ENCODE measurements at places on chromosomes 6 and 20. TPM values are rescaled to one million over a fixed set of nuclear protein-coding genes. Genes with fewer than 3 reads are reported as not detected.
A peak's percentile ranks its signal among the peaks of the same experiment; 100 is the strongest.

DNA sequence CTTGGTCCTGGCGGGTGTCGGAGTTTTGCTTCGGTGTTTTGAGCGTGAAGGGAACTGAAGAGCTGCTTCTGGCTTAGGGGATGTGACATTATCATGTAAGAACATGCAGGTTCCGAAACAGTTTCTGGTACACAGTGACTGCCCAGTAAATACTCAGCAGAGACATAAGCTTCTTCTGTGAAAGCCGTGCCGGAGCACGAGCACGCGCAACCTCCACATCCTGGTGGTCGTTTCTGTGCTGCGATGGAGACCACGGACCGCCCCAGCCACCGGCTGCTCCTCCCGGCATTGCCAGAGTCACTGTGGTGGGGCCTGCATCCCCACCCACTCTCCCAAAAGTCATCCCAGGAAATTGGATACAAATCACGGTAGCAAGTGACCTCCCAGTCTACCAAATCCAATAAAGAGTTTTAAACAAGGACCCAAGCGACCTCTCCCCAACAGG, 18.7 kb downstream of the KIF25 start:
- no peak for DNase-seq

GRCh38 chr20:40600441-40601219, 88.4 kb downstream of the MAFB start:
- no peak for DNase-seq

- DNase-seq: no peak
Measured at GRCh38 chr6:101826678-101827077, 433.2 kb downstream of the GRIK2 start.

DNA sequence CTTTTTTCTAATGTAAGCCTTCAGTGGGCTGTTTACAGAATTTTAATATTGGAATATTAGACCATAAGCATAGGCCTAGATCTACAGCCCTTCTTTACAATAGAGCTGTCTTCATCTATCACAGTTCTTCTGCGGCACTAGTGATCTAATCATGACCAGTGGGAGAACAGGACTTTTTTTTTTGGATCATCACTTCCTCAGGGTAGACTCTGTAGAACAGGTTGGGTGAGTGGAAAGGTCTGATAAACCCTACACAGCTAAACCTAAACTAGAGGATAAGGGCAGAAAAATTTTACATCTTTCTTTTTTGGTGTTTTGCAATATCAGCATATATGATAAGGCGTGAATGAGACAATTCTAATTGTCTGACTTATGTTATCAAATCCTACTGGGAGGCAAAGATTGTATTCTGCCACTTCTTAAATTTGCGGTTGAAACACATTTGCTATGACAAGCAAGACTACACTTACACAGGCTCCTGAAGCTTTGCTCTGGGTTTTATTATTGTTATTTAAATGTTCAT, 52.2 kb downstream of the GOPC start:
- no peak for DNase-seq

DNA sequence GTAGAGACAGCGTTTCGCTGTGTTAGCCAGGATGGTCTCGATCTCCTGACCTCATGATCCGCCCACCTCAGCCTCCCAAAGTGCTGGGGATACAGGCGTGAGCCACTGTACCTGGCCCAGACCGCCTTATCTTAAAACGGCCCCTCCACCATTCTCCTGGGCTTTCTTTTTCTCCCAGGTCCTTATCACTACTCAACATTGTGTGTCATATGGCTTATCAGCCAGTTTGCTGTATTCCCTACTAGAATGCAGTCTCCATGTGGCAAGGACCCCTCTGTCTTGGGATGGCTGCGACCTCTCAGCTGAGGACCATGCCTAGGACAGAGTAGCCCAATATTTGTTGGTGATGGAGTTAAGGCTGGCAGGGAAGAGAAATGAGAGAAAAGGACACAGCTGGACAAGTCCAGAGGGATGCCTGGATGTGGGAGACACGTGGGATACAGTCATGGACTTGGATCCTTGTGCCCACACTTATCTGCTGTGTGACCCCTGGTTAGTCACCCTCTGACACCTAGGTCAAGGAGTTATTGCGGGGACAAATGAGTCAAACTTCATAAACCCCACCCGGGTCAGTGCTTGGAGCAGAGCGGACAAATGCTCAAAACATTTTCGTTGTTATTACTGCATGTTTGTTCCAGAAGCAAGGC, 24.0 kb downstream of the ADA start:
- no peak for DNase-seq

- no peak for DNase-seq
Measured at GRCh38 chr6:55604021-55604420, 25.0 kb upstream of the HMGCLL1 start.

CLIC5 gene
- polyA plus RNA-seq: 2.4 TPM

- peak; percentile 6 for DNase-seq
Measured at GRCh38 chr6:156107624-156108101, 652.0 kb upstream of the NOX3 start.

- DNase-seq: no peak
Measured at GRCh38 chr6:34005901-34006531, 139.9 kb downstream of the GRM4 start.

- DNase-seq: no peak
Measured at GRCh38 chr20:50717974-50718761, 13.2 kb upstream of the PARD6B start.

FBXO30 gene
- polyA plus RNA-seq: 11.5 TPM

DNA sequence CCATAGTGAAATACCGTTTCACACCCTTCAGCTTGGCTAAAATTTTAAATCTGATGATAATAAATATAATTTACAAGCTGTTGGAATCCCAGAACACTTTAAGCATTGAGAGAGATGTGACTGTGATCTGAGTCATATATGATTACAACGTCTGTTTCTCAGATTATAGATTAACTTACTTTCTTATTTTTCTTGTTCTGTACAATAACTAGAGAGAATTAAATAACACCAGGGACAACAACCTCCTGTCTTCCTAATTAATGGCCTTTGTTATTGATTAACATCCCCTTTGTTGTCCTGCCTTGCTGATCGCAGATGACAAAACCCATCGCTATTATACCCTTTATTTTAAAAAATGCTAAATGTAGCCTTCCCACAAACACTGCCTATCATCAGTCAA, 87.8 kb upstream of the EZR start:
- DNase-seq: no peak

DNA sequence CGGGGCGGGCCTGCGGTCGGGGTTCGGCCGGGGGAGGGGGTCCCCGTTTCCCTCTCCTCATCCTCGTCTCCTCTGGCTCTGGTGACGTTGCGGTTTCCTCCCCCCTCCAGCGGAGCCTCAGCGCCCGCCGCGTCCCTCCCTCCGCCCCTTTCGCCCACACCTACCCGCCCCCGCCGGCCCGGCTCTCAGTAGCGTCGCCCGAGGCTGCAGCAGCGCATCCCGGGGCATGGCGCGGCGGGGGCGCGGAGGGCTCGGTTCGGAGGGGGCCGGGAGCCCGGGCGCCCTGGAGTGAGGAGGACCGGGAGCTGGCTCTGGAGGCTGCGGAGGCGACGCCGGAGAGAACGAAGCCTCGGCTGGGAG, at the start of gene DSE:
Gene DSE, plus strand, starts transcription at position 188 of the 360 bp plus-strand sequence. CDS start 28,304 bp downstream, outside the sequence.
- DNase-seq: peak; percentile 57

ESF1 gene
- 9.2 TPM for polyA plus RNA-seq

DNA sequence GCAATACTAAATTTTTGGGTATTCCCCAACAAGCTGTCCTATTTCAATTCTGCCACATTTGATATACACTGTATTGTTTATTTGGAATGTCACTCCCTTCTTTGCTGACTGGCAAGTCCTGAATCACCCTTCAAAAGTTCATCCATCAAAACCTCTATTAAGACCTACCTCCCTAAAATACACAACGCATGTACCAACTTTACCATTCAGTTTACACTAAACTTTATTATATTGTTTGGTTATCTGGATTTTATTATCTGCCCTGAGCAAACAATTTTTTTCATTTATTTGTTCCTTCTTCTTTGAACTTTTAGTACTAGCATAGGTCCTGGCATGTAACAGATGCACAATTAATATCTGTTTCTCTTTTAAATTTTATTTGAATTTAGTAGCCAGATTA, 958.2 kb upstream of the ADGRB3 start:
- DNase-seq: no peak

- DNase-seq: no peak
Measured at GRCh38 chr6:6509284-6509683, 79.2 kb upstream of the LY86 start.

GRCh38 chr6:169035385-169036240, 218.0 kb downstream of the THBS2 start:
- DNase-seq: no peak

DNA sequence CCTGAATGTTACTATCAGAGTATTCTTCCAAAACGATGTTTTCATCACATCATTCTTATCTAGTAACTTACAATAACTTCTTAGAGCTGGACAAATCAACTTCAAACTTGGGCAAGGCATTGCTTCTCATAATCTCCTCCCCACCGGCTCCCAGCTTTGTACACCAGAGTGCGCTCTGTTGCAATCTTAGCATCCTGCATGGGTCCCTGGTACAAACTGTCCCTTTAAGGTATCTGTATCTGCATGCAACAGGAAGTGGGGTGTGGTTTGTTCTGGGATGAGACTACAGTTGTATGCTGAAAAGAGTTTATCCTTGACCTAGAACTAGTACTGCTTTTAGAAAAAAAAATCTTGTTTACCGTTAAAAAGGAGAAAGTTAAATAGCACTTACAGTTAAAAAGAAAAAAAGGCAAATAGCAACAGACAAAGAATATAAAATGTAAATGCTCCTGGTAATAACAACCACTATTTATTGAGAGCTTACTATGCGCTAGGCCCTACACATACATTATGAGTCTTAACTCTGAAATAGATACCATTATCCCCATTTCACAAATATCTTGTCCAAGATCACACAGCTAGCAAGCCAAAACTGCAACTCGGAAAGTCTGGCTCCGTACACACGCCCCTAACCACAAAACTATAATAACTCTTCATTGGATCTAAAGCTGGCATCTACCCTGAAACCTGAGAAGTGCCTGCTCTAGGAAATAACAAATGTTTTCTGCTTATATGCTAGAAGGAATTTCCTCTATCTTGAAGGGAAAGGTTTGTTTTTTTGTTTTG, 9.8 kb upstream of the HECA start:
- DNase-seq: no peak

GRCh38 chr6:152572338-152573088, 64.6 kb downstream of the SYNE1 start:
- no peak for DNase-seq

GRCh38 chr6:52548353-52548713, 28.5 kb downstream of the TRAM2 start:
- DNase-seq: no peak

COL20A1 gene
- polyA plus RNA-seq: not detected

DNA sequence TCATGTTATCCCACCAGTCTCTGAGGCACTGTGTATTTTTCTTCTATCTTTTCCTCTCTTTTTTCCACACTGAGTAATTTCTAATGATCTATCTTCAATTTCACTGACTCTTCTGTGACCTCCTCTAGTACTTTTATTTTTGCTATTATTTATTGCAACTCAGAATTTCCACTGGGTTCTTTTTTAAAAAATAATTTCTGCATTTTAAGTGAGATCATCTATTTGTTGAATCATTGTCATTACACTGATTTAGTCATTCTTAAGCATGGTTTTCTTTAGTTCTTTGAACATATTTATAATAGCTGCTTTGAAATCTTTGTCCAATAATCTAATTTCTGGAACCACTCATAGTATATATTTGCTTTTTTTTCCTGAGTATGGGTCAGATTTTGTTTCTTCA, 96.7 kb upstream of the SLC22A16 start:
- no peak for DNase-seq

DNA sequence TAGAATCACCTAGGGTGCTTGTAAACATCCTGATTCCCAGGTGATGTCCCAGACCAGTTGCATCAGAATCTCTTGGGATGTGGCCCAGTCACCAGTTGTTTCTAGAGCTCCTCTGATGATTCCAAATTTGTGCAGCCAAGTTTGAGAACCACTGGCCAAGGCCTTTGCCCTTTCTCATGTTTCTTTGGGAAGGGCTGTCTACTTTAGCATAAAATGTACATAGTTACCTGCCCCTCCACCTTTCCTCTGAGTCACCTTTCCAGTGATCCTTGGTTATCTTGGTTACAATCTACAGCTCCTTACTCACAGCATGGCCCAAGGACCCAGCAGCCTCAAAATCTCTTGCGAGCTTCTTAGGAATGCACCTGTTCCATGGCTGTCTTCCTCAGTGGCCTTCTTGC, 266.4 kb upstream of the PRND start:
- DNase-seq: no peak

- DNase-seq: no peak
Measured at GRCh38 chr20:62688855-62689460, 19.7 kb upstream of the NTSR1 start.

APOM gene
- polyA plus RNA-seq: 3.6 TPM

DNA sequence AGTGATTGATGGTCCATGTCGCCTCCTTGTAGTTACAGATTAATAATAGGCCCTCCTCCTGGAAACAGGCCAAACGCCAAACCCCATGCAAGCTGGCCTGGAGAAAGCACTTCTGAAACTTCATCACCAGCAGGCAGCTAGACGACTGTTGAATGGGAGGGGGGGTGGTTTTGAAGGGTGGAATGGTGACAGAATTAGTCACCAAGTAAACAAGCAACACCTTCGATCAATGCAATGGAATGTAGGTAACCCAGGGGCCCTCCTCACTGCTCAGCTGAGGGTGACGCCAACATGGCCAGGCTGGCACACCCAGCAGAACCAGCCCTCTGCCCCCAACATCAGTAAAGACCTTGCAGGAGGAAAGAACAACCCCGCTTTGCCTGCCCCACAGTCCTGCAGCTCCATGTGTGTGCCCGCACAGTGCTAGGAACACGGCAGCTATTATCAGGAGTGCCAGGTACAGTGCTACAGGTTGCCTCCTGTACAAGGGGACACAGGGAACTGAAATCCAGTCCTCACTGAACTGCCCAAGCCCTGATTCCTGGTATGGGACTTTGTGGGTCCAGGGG, 2.7 kb downstream of the BCAS1 start:
- DNase-seq: peak; percentile 81

DNA sequence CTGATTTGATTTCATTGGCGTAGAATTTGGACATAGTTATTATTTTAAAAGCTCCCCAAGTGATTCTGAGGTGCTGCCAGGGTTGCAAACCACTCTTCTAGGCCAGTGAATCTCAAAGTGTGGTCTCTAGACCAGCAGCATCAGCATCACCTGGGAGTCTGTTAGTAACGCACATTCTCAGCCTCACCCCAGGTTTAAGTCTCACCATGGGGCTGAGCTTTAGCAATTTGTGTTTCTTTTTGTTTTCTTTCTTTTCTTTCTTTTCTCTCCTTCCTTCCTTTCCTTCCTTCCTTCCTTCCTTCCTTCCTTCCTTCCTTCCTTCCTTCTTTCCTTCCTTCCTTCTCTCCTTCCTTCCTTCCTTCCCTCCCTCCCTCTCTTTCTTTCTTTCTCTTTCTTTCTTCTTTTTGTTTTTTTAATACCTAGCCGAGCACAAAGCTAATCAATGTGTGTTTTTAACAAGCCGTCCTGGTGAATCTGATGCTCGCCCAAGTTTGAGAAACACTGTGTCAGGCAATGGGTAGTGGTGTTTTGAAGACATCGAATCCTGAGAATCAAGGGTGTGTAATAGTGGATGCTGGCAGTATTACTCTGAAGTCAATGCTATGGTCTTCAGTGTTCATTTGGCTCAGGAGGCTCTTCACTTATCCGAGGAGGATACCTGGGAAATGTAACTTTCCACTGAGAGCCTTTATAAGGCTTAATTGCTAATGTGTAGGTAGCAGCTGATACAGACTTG, 104.9 kb downstream of the SLX4IP start:
- DNase-seq: no peak

ROS1 gene
- polyA plus RNA-seq: not detected

GRCh38 chr6:128491100-128491581, 29.3 kb downstream of the PTPRK start:
- no peak for DNase-seq
